ENCODE measurements at places on chromosomes 5 and 9. TPM values are rescaled to one million over a fixed set of nuclear protein-coding genes. Genes with fewer than 3 reads are reported as not detected.

- DNase-seq, result peak; percentile 23
These were observed 11.6 kb upstream of the NKD2 start for GRCh38 chr5:997001-997474.

DNA sequence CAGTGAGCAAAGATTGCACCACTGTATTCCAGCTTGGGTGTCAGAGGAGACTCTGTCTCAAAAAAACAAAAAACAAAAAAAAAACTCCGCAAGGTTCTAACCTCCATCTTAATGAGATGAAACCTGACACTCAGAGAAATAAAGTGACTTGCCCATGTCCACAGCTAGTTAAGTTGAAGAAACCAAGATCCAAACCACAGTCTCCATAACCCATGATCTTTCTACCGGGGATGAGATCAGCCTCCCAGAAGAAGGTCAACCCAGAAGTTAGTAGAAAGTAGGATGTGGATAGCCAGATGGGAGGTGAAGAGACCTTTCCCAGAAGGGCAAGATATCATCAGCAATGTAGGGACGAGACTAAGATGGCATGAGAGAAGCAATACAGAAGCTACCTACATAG is 140.4 kb upstream of the ADRA1B start:
- DNase-seq, result no peak

DNA sequence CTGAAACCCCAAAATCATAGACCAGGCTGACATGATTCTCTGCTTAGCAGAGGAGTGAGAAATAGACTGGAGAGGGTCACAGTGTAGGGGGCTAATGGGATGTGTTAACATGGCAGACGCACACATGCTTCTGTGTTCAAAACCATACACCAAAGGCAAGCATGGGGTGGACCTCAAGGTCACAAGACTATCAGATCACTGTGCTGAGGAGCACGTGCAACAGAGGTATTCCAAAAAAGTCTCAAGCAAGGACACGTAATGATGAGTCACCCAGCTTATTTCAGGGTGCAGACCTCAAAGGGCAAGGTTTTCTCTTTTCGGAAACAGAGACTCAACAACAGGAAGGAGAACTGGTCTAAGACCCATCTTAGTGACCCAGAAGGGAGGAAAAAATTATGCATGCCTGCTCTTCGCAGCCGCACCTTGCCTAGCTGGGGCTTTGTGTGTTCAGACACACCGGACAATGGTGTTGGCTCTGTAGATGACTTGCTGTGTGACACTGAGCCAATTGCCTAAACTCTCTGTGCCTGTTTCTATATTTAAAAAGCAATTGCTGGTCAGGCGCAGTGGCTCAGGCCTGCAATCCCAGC is 20.3 kb downstream of the WHRN start:
- peak; percentile 26 for DNase-seq

GRCh38 chr5:112351225-112351624 is 67.9 kb downstream of the EPB41L4A start:
- no peak for DNase-seq

The C9orf72 gene
- total RNA-seq, result 4.1 TPM

DNA sequence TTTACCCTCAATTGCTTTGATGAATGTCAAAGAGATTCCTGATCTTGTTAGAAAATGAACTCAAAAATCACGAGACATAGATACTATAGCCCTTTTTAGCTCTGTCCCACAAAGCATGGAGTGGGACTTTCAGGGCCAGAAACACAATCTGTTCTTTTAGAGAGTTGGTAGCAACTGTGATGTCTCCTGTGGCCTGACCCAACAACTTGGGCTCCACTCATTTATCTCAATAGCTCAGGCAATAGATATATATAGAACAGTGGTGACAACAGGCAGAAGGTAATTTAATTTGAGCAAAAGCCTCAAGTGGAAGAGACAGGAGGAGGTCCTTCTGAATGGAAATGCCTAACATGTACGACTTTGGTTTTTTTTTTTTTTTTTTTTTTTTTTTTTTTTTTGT is 25.2 kb downstream of the TLR4 start:
- DNase-seq, result no peak

GRCh38 chr9:77680581-77680980 is 32.5 kb upstream of the GNA14 start:
- no peak for DNase-seq

The HTR1A gene
- total RNA-seq, result not detected

The GABRA6 gene
- total RNA-seq, result not detected

GRCh38 chr9:125428060-125428901 is 166.7 kb downstream of the GAPVD1 start:
- no peak for DNase-seq

DNA sequence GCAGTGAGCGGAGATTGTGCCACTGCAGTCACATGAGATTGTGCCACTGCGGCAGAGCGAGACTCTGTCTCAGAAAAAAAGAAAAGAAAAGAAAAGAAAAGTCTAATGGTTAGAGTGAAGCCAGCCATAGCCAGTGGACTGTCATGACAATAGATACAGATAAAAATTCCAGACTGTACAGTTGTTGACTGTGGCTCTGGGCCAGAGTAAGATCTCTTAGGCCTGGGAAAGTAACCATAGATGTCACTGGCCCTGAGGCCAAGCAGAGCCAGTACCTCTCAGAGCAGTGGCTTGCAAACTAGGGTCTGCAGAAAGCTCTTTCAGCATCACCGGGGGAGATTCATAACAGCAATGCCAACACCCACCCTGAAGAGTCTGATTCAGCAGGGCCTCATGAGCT is 44.1 kb upstream of the SUB1 start:
- DNase-seq, result no peak

DNA sequence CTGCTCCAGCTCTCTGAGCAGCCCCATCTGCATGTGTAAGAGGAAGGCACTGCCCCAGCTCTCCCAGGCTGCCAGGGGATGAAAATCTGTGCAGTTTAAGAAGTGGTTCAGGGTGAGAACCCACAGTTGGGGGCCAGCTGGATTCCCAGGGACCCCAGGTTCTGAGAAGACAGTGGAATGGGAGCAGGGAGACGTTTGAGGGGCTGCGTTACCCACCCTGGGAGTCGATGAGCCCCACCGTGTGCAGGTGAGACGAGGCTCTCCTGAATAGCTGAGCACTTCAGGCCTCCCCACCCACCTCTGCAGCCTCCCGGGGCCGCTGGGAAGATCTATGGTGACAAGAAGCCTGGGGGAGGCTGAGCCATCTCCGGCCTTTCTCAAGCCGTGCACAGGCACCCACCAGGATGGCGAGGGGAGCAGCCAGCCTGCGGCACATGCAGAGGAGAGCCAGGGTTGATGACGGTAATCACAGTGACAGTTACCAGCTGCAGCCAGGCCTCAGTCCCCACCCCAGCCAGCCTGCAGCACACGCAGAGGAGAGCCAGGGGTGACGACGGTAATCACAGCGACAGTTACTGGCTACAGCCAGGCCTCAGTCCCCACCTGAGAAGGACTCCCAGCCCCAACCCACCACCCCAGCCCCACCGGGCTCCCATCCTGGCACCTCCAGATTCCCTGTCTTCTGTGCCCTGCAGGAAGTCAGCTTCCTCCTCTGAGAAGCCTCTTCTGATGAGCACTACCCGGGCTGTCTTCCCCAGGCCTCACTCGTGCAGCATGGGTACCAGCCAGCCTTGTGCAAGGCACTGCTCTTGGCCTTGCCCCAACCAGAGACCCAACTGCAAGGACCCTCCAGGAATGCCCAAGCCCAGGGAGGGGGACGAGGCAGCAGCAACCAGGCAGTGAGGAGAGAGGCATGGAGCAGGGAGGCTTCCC is 150.8 kb upstream of the PPP1R26 start:
- DNase-seq, result no peak

GRCh38 chr5:119445544-119445943 is 6.8 kb upstream of the HSD17B4 start:
- DNase-seq, result no peak

DNA sequence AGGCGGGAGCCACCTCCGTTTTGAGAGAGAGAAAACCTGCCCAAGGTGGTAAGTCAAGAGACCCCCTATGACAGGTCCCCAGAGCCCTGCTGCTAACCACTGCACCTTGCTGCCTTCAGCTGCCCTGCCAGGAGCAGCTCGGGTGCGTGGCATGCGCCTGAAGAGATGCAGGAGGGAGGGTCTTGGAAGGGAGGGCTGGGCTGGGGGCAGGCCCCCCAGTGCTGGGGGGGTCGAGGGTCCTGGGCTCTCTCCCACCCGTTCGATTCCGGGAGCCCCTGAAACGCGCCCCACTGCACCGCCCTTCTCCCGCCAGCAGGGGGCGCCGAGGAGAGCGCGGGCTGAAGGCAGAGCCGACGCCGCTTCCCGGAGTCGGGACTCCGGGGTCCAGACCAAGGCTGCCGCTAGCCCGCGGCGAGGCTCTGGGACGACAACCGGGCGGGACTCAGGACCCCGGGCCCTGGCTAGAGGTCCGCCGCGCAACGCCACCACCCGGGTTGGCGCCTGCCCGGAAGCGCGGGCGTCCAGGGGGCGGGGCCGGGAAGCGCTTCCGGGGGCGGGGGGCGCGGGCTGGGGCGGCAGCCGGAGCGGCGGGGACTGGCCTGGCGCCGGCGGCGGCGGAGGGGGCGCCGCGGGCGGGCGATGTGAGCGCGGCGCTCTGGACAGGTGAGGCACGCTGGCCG is at the start of gene ZBTB34:
TSS of gene ZBTB34 (plus strand) at position 563 of the 680 bp plus-strand sequence. CDS start 18,761 bp downstream, outside the sequence.
- peak; percentile 64 for DNase-seq

- peak; percentile 26 for DNase-seq
These were observed 69.8 kb downstream of the ICE1 start for GRCh38 chr5:5492087-5492933.

GRCh38 chr9:8890695-8891094 is 1091.1 kb upstream of the DMAC1 start:
- DNase-seq, result no peak

DNA sequence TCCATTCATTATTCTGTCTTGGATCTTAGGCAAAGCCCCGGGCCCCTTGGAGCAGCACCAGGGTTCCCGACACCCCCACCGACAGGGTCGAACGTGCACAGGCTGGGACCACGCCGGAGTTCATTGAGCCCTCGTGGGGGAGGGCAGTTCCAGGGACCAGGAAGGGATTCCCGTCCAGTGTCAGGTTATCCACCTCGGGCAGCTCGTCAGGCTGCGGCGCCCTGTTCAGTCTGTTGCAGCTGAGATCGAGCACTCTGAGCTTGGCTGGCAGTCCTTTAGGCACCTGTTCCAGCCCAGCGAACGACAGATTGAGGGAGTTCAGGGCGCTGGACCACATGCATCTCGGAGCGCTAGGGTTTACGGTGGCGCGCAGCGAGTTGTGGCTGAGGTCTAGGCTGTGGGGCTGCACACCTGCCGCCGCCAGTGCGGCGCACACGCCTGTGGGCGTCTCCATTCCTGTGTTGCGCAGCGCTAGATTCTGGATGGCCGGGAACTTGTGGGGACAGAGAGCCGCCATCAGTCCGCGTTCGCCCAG is 1.1 kb downstream of the CD14 start:
- no peak for DNase-seq

Data from Caki2 (cell line).